Activated T-helper 1 cell treated with anti-CD3 and anti-CD28 coated beads, Interleukin-12 subunit alpha, Interleukin-12 subunit beta, Interleukin-2, Interleukin-4 antibody, amounts not matched to agents 30 ng/mL and 10 ng/mL and 1 ng/mL, durations not matched to agents 14 hours and 24 hours and 36 hours (primary cell): ENCODE measurements at places on chromosomes 7 and 10. TPM values are rescaled to one million over a fixed set of nuclear protein-coding genes. Genes with fewer than 3 reads are reported as not detected.

DNA sequence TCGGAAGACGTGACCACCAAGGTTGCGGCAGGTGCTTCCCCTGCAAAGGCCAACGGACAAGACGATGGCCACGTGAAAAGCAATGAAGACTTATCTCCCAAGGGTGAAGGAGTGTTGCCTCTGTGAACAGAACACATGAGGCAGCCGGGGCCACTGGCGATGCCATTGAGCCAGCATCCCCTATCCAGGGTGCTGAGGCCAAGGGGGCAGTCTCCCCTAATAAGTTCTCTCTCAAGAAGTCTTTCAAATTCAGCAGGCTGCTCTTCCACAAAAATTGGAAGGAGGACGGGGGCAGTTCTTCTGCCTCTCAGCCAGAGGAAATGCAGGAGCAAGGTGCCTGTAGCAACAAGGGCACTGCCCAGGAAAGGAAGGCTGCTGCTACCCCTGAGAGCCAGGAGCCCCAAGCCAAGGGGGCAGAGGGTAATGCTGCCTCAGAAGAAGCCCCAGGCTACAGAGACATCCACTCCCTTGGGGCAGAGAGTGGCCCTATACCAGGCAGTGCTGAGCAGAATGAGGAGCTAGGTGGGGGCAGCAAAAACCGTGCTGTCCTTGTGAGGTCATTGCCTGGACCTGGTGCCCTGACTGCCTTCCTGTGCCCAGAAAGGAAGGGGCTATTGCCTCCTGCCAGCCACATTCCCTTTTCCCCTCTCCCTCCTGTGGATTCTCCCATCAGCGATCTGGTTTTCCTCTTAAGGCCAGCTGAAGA is 17.3 kb downstream of the NT5C2 start:
- H3K27me3 ChIP-seq: no peaks in the 10 kb centered on the region
- peaks cover 26% of the 10 kb centered on the region for H3K36me3 ChIP-seq
- no peak overlapping the region for H3K4me3 ChIP-seq
- H3K4me1 ChIP-seq: peaks cover 14% of the 10 kb centered on the region
- H3K27ac ChIP-seq: no peak overlapping the region

LIPM gene
- not detected in 2 replicates for total RNA-seq

GRCh38 chr10:11242443-11243387 is 225.0 kb downstream of the CELF2 start:
- H3K27me3 ChIP-seq: no peaks in the 10 kb centered on the region
- peak overlapping the region; percentile 19 for H3K4me3 ChIP-seq
- peak overlapping the region; percentile 38 for H3K27ac ChIP-seq
- H3K36me3 ChIP-seq: peaks cover 22% of the 10 kb centered on the region
- peaks cover 49% of the 10 kb centered on the region for H3K4me1 ChIP-seq

DNA sequence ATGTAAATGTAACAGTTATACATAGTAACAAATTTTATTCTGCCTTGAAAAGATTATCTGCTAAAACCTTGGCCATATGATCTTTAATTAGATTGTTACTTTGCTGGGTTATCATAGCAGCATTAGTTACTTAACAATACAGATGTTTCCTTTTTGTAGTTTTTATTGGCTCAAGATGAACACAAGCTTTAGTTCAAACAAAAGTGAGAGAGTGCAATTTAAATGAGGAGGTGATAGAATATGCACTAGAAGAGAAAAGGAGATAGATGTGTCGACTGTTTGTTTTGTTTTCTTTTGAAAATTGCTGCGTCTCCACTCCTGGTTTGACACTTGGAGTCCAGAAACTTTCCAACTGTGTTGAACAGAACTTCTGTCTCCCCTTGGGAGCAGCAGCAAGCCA is 91.4 kb upstream of the CAV2 start:
- DNase-seq: no peak
- H3K27me3 ChIP-seq: no peaks in the 10 kb centered on the region
- H3K4me1 ChIP-seq: no peaks in the 10 kb centered on the region
- H3K27ac ChIP-seq: no peak overlapping the region
- H3K36me3 ChIP-seq: no peaks in the 10 kb centered on the region

ZNF487 gene
- total RNA-seq: 1.8 and 2.0 TPM in 2 replicates

DNA sequence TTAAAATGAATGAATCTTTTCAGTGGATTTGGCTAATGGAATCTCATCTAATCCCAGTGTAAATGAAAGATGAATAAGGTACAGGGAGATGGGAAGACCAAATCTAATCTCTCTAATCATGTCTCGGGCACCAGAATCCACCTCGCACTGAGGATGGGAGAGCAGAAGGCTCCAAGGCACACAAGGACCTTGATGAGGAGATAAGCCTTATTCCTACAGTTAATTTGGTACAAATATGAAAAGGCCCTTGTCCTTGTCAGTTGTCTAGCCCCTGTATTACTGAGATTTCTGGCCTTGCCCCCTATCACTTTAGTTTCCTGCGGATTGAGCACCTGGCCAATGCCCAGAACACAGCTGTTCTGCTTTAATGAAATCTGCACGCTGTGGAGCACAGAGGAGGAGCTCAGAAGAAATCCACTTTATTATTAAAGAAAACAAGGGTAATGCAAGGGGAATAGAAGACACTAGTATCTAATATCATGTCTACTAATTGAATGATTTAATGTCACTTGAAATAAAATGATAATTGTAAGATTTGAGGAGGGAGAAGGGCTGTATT is 321.4 kb upstream of the HGF start:
- no peaks in the 10 kb centered on the region for H3K27me3 ChIP-seq
- no peaks in the 10 kb centered on the region for H3K4me1 ChIP-seq
- H3K36me3 ChIP-seq: no peaks in the 10 kb centered on the region

DGKB gene
- total RNA-seq: not detected in 2 replicates
